Activated gamma-delta T cell treated with anti-CD3 and anti-CD28 coated beads, Interleukin-2, amount 50 U/mL, for 16 hours (primary cell): ENCODE measurements at places on chromosomes 7 and 10.

- no peak for DNase-seq
These were observed 15.1 kb upstream of the ZNF212 start for GRCh38 chr7:149224352-149224751.

DNA sequence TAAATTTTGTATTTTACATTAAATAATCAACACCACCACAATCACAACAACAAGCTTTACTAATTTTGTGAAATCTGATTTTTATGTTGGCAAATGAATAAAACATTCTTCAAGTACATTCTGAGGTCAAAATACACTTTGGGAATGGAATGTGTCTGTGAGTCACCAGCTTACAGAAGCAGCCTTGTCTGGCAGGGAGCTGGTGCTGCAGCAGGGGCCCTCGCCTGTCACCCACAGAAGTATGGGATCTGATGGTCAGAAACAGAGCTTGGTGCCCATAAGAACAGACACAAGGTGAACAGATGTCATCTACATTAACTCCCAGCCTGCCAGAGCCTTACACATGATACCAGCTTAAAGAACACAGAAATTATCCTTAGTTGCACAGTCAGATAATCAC lies 496.9 kb downstream of the CCSER2 start:
- no peak for DNase-seq

- DNase-seq, result no peak
These were observed 245.1 kb upstream of the AOAH start for GRCh38 chr7:36969376-36969775.

DNA sequence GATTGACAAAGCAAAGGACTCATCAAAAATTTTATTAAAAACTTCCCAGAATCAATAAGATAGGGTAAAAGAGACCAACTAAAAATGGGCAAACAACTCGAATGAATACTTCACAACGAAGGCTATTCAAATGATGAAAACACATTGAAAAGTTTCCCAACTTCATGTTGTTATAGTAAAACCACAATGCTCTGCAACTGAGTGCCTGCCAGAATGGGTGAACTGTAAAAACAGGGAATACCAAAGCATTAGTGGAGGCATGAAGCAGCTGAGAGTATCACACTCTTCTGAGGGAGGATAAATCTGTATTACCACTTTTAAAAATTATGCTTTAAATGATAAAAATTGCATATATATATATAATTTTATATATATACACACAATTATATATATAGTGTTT lies 1214.7 kb downstream of the SORCS3 start:
- DNase-seq, result no peak

- peak; percentile 5 for DNase-seq
These were observed 155.5 kb upstream of the LYZL2 start for GRCh38 chr10:30784897-30785605.

GRCh38 chr7:22433710-22434460 lies 66.1 kb downstream of the STEAP1B start:
- no peak for DNase-seq

- DNase-seq, result peak; percentile 52
These were observed 71.7 kb downstream of the ICA1 start for GRCh38 chr7:8190119-8190895.
